Stimulated activated CD8-positive, alpha-beta memory T cell treated with anti-CD3 and anti-CD28 coated beads, Interleukin-7, amount 100 ng/mL, for 1 hour (primary cell): ENCODE measurements at places on chromosomes 12 and 14.

DNA sequence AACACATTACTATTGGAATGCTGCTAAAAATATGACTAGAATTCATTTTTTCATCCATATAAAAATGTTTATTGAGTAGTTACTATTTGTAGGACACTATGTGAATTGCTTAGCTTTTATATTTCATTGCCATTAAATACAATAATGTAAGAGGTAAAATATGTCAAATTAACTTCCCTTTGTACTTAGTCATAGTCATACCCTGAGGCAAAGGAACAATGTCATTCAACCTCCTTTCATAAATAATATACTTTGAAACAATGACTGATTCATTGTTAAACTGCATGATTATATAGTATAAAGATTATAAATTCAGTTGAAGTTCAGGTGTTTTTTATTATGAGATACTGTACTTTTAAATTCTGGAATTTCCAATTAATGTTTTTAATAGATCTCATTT lies 105.2 kb downstream of the GARIN6 start:
- DNase-seq, result no peak

DNA sequence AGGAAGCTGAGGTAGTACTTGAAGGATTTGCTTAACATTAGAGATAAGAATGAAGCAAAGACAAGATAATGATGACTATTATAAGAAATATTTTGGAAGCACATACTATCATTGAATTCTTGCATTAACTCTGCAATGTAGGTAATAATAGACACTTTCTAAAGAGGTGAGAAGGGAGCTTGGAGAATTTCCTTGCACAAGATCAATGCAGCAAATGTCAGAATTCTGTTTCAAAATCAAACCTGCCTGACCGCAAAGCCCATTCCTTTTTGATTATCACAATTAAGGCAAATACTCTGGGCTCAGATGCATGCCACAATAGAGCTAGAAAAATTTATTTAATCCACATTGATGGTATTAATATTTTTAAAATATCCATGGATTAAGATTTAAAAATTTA lies 50.4 kb upstream of the RIC8B start:
- DNase-seq, result no peak

GRCh38 chr12:83893101-83893500 lies 1019.5 kb downstream of the SLC6A15 start:
- DNase-seq, result no peak

- no peak for DNase-seq
Measured at GRCh38 chr14:70173569-70173968, 15.2 kb downstream of the SLC8A3 start.

DNA sequence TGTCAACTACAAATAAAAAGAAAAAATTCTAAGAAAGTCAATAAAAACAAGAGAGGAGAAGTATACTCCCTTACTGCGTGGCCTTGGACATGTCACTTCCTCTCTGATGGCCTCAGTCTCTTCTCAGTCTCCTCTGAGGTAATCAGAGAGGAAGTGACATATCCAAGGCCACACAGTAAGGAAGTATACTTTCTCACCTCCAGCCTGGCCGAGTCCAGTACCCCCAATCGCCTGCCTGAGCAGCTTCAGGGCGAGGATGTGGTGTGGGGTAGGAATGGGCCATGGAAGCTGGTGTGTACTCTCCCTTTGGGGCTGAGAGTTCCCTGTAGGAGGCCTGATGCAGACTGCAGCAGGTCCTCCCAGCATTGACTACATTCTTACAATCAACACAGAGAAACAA lies 15.8 kb downstream of the VDR start:
- no peak for DNase-seq

DNA sequence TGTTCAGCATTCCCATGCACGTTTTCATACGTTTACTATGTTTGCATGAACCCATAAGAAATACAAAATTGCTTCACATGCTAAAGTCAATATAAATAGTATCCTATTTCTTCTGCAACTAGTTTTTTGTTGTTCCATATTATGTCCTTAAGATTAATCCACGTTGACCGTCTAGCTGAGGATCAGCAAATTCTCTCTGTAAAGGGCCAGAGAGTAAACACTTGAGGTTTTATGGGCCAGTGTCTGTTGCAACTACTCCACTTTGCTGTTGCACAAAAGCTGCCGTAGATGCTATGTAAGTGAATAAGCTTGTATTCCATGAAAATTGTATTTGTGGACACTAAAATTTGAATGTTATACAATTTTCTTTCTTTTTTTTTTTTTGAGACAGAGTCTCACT lies 21.1 kb upstream of the PITPNM2 start:
- DNase-seq, result no peak

DNA sequence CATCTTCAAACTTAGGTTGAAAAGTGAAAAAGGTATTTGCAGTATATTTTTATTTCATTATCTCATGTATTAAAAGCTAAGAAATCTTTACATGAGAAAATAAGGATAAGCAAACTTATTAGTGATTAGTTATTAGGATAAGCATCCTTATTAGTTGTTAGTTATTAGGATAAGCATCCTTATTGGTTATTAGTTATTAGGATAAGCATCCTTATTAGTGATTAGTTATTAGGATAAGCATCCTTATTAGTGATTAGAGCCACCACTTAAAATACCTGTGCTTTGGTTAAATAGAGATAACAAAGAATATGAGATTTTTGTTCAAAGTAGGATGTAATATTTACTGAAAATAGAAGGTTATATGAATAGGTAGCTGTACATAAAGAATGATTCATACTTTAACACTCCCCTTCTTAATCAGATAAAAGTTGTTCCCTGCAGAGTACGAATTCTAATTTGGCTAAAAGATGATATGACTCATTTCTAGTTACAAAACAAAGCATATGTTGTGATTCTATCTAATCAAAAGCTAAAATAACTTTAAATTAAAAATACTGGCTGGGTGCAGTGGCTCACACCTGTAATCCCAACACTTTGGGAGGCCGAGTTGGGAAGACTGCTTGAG lies 56.4 kb downstream of the KDM5A start:
- no peak for DNase-seq

DNA sequence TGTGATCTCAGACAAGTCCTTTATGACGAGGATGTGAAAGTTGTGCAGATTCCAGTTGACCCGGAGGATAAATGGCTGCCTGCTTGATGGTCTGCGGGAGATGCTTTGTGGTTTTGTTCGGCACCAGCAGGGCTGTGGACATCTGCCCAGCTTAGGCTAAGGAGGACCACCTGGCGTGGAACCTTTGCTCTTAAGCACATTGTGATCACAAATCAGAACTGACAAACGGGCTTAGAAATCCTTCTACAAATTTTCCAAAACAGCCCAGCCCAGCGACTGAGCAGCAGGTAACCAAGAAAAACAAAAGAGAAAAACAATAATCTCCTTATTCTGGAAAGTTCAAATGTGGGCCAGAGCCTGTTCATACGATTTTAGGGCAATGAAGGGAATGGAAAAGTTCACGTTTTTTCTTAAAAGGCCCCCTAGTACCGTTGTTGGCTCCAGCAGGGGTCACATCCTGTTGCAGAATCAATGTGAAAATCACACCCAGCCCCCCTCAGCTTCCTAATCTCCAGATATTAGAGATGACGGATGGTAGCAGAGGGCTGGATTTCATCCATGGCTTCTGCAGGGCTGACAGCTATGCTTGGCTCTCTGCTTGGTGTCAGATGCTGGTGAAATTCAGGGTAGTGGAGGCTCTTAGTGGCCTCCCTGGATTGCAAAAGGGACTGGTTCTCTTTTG lies 81.1 kb upstream of the RFLNA start:
- no peak for DNase-seq

DNA sequence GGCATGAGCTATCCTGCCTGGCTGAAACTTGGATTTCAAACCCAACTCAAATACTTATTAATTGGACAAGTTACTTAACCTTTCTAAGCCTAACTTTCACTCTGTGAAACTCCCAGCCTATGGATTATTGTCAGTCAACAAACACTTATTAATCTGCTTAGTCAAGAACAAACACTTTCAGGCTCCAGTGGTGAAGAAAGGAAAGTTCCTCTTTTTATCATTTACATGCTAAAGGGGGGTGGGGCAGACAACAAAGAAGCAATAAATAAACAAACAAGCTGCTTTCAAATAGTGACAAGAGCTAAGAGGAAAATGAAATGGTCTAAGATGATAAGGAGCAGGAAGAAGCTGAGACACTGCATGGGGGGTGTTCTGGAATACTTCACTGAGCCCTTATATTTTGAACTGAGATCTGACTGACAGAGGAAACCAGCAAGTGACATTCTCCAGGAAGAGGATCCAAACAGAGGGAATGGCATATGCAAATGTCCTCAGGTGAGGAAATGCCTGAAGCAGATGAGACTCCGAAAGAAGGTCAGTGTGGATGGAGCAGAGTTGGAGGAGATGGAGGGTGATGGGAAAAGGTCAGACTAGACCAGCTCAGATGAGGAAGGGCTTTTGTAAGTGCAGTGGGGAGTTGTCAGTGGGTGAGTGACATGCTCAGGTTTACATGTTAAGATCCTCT lies 259.6 kb downstream of the ITPR2 start:
- DNase-seq, result no peak

- no peak for DNase-seq
Measured at GRCh38 chr12:57852620-57853500, 6.3 kb upstream of the CTDSP2 start.

DNA sequence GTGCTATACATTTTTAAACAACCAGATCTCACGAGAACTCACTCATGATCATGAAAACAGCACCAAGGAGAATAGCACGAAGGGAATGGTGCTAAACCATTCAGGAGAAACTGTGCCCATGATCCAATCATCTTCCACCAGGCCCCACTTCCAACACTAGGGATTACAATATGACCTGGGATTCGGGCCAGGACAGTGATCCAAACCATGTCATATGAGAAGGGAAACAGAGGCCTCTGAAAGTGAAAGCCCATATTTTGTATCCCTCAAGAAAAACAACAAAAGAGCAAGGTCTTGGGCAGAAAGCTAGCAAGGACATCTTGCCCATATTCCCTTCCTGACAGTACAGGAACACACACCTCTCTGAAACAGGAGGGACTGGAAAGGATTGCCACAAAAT lies 163.9 kb upstream of the VASH1 start:
- no peak for DNase-seq

- no peak for DNase-seq
Measured at GRCh38 chr12:5512601-5512970, 80.7 kb downstream of the NTF3 start.

GRCh38 chr12:121799156-121799841 lies 4.5 kb upstream of the SETD1B start:
- no peak for DNase-seq

DNA sequence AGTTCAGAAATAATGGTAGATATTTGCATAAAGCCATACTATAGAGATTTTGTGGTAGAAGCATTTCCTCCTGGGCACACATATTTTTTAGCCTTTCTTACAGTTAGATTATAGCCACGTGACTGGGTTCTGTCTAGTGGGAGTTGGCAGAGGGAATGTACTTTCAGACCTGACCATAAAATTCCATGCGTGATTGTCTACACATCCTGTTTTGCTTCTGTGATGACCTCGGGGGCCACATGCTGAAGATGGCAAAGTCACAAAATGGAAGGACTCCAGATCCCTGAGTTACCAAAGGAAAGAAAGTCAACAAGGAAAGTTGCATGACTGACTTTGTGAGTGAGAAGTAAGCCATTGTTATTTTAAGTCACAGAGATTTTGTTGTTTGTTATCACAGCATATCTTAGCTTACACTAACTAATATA lies 14.6 kb upstream of the MIA2 start:
- DNase-seq, result no peak

- DNase-seq, result no peak
Measured at GRCh38 chr14:55707365-55707804, 127.4 kb downstream of the KTN1 start.

- DNase-seq, result no peak
Measured at GRCh38 chr14:60926002-60926401, 54.9 kb downstream of the TRMT5 start.

DNA sequence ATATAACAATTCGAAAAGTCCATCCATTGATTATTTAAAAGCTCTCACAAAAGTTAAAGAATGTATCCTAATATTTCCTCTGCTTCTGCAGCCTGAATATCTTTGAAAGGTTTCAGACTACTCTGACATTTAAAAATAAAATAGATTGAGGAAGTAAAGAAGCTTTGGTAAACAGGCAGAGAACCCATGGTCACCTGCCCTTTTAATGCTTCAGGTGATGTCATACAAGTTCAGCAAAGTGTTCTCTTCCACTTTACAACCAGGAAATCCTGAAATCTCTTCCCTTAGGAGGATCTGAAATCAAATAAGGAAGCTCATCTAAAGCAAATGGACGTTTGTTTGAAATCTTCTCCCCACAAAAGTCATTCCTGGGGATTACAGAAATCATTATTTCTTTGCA lies 322.4 kb downstream of the PDZRN4 start:
- no peak for DNase-seq

GRCh38 chr12:89372584-89373370 lies 20.5 kb upstream of the DUSP6 start:
- DNase-seq, result no peak

DNA sequence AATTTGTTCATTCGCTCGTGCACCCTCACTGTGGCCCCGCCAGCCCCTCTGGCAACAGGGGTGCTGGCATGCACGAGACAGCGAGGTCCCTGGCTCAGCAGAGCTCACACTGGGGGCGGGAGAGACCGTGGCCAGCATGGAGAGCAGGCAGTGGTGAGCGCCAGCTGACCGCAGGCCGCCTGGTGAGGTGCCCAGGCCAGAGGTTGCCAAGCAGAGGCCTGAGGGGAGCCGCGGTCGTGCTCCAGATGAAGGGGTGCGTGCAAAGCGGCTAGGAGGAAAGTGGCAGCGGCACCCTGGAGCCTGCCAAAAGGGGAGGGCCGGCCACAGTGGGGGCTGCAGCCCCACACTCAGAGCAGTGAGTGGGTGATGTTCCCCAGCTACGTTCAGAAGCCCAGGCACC lies 56.1 kb downstream of the CDC42BPB start:
- DNase-seq, result no peak

- DNase-seq, result no peak
Measured at GRCh38 chr12:99039367-99040120, 394.5 kb downstream of the APAF1 start.

DNA sequence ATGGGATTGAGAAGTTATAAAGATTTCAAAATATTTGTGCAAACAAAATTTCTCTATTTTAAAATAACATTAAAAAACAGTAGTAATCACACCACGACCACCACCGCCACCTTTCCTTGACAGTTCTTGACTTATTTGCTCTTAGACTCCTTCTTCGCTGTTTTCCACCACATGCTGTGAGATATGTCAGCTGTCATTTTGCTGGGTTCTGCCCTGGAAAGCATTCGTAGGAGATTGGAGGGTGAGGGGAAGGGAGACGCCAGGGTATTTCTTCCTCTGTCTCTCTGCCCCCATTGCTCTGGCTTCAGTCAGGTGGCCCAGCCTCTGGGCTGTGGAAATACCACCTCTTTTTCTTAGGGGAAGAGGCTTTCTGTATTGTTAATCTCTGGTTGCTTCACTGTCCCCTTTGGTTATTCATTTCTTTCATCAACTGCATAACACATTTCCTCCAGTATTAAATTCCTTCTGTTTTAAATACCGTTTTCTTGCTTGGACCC lies 186.2 kb downstream of the NEDD1 start:
- no peak for DNase-seq

GRCh38 chr12:99911081-99911480 lies 73.7 kb downstream of the ANKS1B start:
- no peak for DNase-seq

- DNase-seq, result no peak
Measured at GRCh38 chr12:89424389-89424788, 72.1 kb upstream of the DUSP6 start.
